Fibroblast of mammary gland (primary cell): ENCODE measurements at places on chromosomes 5 and 9.
A peak's percentile ranks its signal among the peaks of the same experiment; 100 is the strongest.

GRCh38 chr9:119368179-119368578, 1.1 kb downstream of the BRINP1 start:
- no peak for DNase-seq

DNA sequence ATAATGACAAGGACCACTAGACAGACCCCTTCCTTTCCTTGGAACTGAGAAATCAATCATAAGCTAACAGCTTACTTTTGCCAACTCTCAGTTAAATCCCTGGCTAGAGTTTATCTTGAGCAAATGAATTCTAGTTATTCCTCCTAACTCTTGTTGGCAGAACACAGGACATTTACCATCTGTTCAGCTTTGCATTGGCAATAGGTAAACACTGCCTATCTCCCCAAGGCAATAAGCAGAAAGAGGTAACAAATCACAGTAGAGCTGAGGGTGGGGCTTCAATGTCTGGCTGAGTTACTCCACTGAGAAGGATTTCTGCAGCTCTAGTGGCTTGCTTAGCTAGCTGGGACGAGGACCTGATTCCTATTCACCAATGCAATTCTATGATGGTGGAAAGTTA, 503.3 kb upstream of the GRIA1 start:
- no peak for DNase-seq

DNA sequence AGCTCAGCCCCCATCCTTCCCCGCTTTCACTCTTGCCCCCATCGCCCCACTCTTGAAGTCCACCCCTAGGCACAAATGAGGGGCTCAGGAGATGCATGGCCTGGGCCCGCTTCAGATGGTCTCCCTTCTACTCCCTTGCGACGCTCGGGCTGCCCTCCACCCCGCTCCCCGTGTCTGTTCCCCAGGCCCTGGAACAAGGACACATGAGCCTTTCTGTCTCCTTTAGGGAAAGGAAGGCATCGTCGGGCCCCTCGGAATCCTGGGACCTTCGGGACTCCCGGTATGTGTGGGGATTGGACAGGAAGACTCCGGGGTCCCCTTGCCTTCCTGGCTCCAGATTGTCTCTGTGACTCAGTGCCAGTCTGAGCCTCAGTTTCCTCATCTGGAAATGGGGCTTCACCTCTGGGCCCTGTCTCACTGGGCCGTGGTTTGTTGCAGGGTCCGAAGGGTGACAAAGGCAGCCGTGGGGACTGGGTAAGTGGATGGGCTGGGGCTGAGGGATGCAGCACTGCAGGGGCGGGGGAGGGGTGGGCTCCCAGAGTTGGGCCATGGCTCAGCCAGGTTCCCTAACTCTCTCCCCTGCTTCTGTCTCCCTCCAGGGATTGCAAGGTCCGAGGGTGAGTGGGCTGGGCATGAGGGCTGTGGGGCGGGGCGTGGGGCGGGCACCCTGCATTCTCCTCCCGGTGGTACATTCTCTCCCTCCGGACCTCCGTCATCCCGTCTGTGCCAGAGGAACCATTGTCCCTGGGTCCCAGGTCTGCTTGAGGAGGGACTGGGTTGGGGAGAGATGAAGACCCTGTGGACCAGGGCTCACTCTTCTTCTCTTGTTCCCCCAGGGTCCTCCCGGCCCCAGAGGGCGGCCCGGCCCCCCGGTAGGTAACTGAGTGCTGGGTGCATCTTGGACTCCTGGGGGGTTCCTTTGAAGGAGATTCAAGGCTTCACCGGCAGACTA, 21.8 kb upstream of the ORM1 start:
- DNase-seq: no peak

DNA sequence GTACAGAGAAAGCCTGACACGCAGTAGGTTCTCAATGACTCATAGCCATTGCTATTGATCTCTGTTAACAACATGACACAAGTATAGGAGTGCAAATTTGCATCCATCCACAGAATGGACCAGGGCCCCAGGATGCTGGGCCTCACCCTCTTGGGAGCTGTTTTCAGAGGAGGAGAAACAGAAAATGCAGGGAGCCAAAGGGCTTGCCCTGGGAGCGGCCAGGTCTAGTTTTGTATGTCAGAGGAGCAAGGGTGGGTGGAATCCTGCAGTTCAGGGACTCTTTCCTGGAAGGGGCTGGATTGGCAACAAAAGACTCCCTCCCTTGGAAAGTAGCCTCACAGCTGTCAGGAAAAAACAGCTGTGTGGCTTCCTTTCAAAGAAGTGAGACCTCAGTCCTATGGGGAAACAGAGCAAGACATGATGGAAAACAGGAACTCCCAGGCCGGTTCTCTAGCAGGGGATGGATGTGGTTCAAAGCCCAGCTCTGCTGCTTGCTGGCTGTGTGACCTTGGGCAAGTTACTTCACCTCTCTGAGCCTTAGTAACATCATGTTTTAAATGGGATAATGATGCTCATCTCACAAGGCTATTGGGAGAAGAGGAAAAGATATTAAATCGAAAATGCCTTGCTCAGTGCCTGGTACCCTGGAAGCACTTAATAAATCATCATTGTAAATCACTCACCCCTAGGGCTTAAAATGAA, 50.5 kb upstream of the SH3PXD2B start:
- no peak for DNase-seq

- DNase-seq: no peak
Measured at GRCh38 chr5:61931236-61931635, 374.8 kb upstream of the KIF2A start.

DNA sequence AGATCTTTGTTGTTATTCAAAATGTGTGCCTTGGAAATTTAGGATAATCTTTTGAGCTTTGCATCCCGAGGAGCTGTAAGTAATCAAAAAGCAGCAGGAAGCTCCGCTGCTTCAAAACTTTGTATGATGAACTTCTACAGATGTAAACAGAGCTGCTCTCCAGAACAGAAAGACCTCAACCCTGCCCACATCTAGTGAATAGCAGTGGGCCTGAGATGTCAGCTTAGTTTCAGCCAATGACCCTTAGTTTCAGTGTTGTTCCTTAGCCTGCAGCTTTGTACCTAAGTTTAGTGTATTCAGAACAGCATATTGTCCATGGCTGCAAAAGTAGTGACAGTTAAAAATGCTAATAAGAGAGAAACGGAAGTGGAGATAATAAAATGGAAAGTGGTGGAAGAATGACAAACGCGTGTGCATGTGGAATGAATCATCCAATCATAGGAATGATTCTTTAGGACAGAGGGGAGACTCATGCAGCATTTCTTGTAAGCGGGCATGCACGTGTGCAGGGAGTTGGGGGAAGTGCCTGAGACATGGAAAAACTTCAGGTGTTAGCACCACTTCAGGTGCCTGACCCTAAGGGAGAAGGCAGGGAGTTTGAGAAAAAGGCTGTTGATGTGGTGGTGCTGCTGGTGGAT, 24.9 kb downstream of the SNX24 start:
- DNase-seq: peak; percentile 71

GRCh38 chr9:2531481-2531880, 90.1 kb upstream of the VLDLR start:
- no peak for DNase-seq

- DNase-seq: peak; percentile 45
Measured at GRCh38 chr9:88303721-88304451, 84.4 kb upstream of the SPIN1 start.

DNA sequence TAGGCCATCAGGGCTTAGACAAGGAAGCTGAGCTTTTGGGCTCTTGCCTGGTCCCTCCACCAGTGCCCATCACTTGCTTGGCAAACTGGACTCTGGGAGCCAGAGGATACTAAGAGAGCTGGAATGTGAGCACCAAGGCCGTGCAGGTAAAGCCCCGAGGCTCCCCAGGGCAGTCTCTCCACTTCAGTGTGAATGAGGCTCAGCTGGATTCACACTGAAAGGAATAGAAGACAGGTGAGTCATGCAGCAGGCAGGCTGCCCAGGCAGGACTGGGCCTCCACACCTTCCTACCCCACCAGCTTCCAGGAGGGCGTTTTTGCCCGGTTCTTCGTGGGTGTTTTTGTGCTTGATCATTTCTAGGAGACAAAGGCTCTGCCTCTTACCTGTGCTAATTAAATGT, 7.3 kb upstream of the CTSV start:
- peak; percentile 20 for DNase-seq

- peak; percentile 1 for DNase-seq
Measured at GRCh38 chr5:162068412-162068811, 839 bp downstream of the GABRG2 start.

DNA sequence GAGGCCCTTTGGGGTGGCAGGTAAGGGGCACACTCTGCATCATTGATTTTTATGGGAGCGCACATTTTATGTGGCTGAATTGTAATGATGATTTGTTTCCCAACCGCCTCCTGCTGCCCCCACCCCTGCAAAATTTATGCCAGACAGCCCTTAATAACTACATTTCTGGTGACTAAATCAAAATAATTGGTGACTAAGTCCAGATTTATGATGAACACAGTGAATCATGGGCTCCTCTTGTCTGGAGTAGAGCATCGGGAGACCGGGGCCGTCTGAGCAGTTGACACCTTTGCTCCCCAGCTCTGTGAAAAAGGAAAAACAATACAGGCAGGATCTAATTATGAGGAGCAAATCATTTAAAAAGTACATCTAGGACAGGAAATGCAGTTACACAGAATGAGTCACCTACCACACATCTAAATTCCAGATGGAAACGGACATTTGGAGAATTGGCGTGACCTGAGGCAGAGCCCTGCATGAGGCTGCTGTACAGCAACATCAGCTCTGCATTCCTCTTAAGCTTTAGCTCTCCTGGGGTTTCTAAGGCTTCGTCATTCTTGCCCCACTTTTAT, 58.9 kb downstream of the DOCK2 start:
- peak; percentile 100 for DNase-seq

- no peak for DNase-seq
Measured at GRCh38 chr9:93951655-93952118, 3.5 kb downstream of the BARX1 start.

GRCh38 chr9:120368799-120369198, 211.2 kb downstream of the CDK5RAP2 start:
- peak; percentile 53 for DNase-seq

GRCh38 chr9:91817106-91817492, 132.9 kb downstream of the ROR2 start:
- DNase-seq: no peak

GRCh38 chr5:142753116-142753631, 17.0 kb upstream of the ARHGAP26 start:
- DNase-seq: peak; percentile 35

DNA sequence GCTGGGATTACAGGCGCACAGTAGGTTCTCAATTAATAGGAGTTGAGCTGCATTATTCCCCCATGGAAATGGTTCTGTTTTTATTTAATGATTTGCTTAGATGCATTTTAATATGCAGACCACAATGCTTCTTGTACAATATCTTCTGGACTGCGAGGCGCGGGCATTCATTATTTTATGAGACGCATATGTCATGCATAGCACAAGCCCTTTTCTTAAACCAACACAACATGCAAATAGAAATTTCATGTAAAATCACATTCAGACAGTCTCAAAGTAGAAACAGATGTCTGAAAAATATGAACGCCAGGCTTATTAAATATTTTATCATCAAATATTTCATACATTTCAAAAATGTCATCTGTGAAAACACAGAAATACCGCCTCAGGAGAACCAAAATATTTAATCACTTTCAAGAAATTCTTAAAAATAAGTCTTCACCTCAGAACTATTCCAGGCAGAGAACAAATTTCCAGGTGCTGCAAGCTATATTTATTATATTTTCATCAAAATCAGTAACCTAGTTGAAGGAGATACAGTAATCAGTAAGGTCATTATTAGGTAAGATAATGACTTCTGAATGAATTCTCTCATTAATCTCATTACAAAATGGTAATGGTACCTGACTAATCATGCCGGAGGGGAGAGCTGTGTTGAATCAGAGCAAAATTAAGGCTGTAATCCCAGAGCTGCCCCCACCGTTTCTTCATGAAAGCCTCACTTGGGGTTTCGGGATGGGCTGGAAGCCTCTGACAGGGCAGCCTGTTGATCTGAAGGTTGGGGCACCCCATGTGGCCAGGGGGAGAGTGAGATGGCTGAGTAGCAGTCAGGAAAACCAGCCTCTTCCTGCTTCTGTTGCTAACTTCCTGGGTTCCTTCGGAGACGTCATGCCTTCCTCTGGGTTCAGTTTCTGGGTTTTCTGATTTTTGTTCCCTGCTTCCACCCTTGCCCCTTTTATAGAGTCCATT, 133.9 kb upstream of the ZNF618 start:
- DNase-seq: no peak

GRCh38 chr5:162683284-162683683, 615.7 kb downstream of the GABRG2 start:
- DNase-seq: no peak

DNA sequence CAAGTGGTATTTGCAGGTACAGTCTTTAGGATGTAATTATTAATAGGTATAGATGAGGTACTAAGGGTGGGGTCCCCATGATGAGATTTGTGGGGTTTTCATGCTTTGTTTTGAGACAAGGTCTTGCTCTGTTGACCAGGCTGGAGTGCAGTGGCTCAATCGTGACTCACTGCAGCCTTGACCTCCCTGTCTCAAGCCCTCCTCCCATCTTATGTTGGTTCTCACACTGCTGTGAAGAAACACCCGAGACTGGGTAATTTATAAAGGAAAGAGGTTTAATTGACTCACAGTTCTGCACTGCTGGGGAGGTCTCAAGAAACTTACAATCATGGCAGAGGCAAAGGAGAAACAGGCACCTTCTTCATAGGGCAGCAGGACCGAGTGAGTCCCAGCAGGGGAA, 217.5 kb downstream of the CDK5RAP2 start:
- peak; percentile 74 for DNase-seq
